ENCODE measurements at places on chromosomes 2 and 18. TPM values are rescaled to one million over a fixed set of nuclear protein-coding genes. Genes with fewer than 3 reads are reported as not detected.

GRCh38 chr2:206442833-206443734, at the start of gene ADAM23:
ADAM23 (plus strand) TSS chr2:206443532; CDS start chr2:206443867, 335 bp downstream.
- peak; percentile 80 for DNase-seq

CLEC4F gene
- total RNA-seq = not detected

C1QL2 gene
- not detected for total RNA-seq

SOX11 gene
- 19.8 TPM for total RNA-seq

DNA sequence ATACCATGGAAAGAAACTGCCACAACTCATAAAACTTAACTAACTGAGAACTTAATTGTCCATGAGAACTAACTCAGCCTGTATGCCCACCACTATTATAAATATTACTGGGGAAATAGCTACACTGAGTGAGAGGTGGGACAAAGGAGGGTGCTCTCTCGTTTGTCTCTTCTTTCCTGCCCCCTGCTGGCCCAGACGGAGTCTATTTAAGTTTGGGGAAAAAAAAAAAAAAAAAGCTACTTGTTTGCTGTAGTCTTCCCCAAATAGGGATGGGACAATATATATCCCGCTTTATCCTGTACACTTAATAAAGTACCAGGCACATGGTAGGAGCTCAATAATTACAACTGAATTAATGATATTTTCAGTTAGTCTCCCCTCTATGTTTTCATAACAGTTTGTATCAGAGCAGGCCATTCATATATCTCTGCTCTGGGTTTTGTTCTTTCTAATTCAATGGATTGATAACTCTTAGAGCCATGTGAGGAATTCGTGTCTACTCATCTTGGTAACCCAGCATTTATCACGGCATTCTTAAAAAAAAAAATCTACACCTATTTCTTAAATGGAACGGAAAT, 647.6 kb upstream of the PKDCC start:
- peak; percentile 60 for DNase-seq

GRCh38 chr2:20411361-20411894, 35.4 kb upstream of the RHOB start:
- peak; percentile 97 for DNase-seq
